ENCODE measurements at places on chromosomes 7 and 10.
A peak's percentile ranks its signal among the peaks of the same experiment; 100 is the strongest.

GRCh38 chr10:12435348-12435747 lies 86.0 kb downstream of the CAMK1D start:
- DNase-seq = no peak

DNA sequence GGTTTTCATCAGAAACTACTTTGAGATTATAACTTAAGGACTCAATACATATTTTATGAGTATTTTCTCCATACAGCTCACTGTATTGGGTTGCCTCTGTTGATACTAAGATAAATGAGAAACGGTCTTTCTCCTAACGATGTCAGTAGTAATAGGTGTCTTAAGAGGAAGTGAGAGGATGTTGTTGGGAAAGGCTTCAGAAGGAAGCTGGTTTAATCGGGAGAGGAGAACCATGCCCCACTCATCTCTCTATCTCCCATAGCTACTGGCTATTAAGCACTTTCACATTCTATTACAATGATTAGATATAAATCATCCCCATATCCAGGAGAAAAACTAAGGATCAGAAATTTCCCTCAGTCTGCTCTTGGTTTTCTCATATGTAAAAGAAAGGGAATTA lies 2.0 kb downstream of the CLEC5A start:
- DNase-seq = no peak

GRCh38 chr10:60549686-60550085 lies 160.0 kb upstream of the ANK3 start:
- DNase-seq = peak; percentile 3

- DNase-seq = no peak
These were observed 28.2 kb upstream of the BMS1 start for GRCh38 chr10:42754155-42755027.

- DNase-seq = no peak
These were observed 103.0 kb downstream of the NXPH1 start for GRCh38 chr7:8536431-8536830.

GRCh38 chr10:123069246-123069986 lies 60.6 kb downstream of the ACADSB start:
- no peak for DNase-seq

DNA sequence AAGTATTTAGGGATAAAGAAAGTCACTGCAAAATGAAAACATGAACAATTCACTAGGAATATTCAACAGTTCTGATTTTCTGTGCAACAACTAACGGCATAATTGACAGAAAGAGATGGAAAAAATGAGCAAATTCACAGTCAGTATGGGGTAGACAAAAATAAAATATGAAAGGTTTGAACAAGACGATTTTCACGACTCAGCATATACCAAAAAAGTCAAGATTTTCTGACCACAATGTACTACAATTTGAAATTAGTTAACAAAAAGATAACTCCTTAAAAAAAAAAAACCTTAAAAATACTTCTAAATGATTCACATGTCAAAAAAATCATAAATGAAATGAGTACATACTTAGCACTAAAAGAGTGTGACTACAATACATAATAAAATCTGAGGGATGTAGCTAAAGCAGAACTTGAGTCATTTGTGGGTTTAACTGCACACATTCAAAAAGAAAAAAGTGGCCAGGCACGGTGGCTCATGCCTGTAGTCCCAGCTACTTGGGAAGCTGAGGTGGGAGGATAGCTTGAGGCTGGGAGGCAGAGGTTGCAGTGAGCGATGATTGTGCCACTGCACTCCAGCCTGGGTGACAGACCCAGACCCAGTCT lies 22.6 kb upstream of the MTURN start:
- no peak for DNase-seq

DNA sequence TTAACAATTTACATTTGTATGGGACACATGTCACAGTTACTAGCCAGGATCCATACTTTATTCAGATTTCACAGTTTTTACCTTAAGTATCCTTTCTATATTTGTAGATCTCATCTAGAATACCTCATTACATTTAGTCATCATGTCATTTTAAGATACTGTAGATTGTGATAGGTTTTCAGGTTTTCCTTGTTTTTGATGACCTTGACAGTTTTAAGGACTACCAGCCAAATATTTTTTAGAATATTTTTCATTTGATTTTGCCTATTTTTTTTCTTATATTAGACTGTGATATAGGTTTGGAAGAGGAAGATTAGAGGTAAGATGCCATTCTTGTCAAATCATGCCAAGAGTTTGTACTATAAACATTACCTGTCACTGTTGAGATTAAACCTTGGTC lies 460.3 kb downstream of the ANKRD7 start:
- no peak for DNase-seq

- peak; percentile 6 for DNase-seq
These were observed 569 bp downstream of the ZNF316 start for GRCh38 chr7:6637544-6638229.

DNA sequence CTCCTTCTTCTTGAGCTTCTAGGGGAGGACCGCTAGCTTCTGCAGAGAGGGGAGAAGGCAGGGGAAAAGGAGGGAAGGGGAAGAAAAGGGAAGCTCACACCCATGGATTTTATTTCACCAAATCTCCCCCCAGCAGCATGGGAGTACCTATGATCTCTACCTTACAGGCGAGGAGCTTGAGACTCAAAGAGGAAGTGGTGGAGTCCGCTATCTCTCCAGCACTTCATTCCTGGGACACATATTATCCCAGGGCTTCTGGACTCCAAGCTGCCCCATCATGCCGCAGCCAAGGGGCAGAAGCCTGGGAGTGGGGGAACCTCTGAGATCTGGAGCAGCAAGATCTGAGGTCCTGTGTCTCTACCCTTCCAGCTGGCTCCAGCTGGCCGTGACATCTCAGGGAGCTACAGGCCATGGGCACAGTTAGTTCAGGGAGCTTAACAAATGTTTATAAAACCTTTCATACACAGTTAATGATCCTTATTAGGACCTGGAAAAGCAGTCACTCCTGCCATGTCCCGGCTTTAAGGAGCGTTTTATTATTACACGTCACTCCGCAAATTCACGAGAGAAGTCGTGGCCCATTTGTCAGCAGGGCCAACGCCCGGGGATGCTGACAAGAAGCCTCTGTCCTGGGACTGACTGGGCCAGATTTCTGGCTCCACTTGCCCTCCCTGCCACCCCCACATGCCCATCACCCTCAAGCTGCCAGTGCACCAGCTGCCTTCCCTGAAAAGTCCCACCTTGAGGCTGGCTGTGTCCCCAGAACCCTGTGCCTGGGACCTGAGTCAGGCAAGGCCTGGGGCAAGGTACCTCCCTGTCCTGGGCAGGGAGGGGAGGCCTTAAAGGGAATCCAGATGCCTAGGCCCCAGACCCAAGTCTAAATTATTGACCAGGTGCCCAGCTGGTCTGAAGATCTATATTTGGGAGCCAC lies 132.1 kb upstream of the ZMIZ1 start:
- DNase-seq = no peak
